ENCODE measurements at places on chromosomes 2 and 18. TPM values are rescaled to one million over a fixed set of nuclear protein-coding genes. Genes with fewer than 3 reads are reported as not detected.

DNA sequence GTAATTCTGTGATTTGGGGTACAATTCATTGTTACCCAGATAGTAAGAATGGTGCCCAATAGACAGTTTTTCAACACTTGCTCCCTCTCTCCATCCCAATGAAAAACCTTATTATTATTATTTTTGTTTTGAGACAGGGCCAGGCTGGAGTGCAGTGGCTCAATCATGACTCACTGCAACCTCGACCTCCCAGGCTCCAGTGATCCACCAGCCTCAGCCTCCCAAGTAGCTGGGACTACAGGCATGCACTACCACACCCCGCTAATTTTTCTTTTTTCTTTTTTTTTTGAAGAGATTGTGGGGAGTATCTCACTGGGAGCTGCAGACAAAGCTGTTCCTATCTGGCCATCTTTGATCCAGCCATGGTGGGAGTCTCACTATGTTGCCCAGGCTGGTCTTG lies 7.2 kb downstream of the TGFA start:
- DNase-seq: no peak

DNA sequence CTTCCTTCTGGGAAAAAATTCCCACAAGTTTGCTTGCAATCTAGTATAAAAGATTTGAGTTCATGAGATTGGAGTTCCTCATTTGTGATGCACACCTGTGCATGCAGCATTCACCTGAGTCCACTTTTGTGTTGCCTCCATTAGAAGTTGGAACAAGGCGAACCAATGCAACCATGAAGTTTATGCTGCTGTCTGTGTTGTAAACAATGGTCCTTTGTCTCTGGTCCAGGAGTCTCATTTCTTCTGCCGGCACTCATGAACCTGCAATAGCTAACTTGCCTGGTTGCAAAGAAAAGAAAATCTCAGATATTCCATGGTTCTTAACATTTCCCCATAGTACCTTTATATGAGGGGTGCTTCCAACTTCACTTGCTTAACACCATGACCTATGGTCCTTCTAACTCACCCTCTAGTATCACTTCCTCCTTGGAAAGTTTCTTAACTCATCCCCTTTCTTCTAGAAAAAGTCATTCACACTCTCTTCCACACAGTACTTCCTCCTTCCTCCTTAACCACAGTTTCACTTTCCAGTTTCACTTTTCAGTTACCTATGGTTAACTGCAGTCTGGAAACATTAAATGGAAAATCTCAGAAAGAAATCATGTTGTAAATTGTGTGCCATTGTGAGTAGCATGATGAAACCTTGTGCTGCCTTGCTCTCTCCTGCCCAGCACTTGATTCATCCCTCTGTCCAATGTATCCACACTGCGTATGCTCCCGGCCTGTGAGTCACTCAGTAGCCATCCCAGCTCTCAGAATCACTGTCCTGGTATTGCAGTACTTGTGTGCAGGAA lies 128.8 kb upstream of the TRIB2 start:
- no peak for DNase-seq

GRCh38 chr2:101419096-101419663 lies 31.9 kb upstream of the CREG2 start:
- no peak for DNase-seq

DNA sequence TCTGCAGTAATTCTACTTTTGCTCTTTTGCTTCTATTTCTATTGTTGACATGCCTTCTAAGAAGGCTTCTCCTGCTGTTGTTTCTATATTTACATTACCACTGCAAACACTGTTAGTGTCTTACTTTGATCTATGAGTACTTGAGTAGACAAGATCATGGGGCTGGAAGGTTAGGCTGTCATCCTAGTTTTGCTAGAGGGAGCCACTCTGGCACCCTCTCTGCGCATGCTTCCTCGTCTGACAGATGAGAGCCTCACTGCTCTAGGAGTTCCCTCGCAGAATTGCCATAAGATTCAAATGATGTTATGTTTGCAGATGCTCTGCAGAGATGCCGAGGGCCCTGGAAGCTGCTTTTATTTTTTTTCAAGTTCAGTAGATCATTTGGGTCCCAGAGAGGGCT lies 185.6 kb downstream of the RNF144A start:
- DNase-seq: no peak

DLX2 gene
- total RNA-seq: not detected

GRCh38 chr2:55518841-55519165 lies 715 bp upstream of the CFAP36 start:
- no peak for DNase-seq

DNA sequence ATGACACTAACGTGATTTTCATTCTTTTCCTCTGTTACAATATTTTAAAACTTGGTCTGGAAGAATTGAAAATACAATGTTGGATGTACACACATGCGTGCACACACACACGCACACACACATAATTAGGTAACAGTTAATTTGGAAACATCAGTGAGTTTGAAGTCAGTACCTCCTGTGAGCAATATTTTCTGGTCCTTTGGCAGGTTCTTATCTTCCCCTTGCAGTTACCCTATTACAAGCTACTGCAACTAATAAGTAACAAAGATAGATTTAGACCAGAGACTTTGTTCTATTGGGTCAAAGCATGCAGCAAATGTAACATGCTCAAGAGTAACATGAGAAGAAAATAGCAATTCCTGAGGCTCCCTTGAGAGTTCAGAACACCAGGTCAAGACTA lies 73.3 kb downstream of the ZNF385B start:
- no peak for DNase-seq

DNA sequence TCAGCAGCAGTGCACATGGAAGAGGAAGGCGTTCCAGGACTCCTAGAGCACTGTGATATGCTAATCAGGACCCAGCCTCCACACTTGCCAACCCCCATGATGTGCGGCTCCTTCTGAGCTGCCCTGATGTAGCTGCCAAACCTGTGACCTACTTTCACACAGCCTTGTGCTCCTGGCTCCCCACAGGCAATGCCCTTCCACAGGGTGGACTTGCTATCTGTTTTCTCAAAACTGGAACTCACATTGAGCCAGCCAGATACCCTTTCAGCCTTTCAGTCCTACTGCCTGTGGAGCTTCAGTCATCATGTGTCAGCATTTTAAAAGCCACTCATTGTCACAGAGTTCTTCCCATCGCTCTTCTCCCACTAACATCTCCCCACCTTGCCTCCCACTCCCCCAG lies 181.6 kb downstream of the AFF3 start:
- DNase-seq: peak; percentile 71

GALNT14 gene
- total RNA-seq: 0.67 TPM

GRCh38 chr18:31876707-31877106 lies 66.2 kb downstream of the TRAPPC8 start:
- no peak for DNase-seq

DNA sequence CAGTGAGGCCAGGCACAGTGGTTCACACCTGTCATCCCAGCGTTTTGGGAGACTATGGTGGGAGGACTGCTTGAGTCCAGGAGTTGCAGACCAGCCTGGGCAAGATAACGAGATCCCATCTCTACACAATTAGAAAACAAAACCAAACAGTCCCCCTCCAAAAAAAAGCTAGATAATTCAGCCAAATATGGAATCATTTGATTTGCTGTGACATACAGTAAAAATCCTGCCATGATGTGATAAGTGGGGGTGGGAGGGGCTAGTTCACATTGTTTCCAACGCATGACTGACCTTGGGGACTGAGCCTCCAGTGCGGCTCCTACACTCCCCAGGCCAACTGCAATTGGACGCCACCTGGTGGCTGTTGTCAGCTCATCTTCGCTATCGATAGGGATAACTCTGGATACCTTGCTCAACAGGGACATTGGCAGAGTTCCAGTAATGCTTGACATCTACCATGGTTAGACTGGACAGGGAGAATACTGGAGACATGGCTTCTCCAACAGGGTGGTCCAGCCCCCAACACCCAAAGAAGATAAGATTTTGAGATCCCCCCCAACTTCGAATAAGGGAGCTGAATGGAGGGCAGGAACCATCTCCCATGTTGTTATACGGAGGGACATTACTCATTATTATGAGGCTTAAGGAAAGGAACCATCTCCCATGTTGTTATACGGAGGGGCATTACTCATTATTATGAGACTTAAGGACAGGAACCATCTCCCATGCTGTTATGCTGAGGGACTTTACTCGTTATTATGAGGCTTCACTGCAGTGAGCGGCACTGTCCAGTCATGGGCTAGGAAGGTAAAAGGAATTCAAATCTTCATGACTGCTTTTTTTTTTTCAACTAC lies 135.9 kb downstream of the TGIF1 start:
- DNase-seq: peak; percentile 82

CHPF gene
- total RNA-seq: 85.9 TPM

- DNase-seq: no peak
These were observed 152.0 kb downstream of the KCNJ3 start for GRCh38 chr2:154850532-154850931.

DNA sequence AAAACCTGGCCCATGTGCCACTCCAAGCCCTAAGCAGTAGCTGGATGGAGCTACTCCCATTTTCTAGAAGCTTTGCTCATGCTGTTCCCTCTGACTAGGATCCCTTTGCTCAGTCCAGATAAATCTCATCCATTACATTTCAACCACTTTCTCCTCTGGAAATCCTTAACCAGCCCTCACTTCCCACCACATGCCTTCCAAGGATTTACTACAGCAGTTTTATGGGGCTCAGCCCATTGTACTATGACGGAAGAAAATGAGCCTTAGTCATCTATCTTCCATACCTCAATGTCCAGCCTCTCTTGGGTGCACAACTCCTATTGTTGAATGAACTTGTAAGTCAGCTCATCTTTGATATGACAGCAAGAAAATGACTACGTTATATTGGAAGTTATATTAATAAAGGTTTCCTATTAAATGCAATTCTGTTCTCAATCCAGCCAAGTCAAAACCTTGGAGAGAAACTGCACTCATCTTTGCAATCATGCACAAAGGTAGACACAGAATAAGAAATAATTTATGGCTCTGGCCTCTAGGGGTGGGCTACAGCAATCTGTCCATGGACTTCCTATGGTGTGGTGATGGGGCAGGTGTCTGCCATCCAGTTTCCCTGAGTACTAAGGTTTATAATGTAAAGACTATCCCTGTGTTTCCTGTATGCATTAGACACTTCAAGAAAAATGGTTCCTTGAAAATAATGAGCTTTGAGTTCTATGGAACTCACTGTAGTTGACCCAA lies 3.4 kb downstream of the B4GALT6 start:
- DNase-seq: no peak

ANKRD30B gene
- not detected for total RNA-seq
